ENCODE measurements at places on chromosomes 3 and 15. TPM values are rescaled to one million over a fixed set of nuclear protein-coding genes. Genes with fewer than 3 reads are reported as not detected.

DNA sequence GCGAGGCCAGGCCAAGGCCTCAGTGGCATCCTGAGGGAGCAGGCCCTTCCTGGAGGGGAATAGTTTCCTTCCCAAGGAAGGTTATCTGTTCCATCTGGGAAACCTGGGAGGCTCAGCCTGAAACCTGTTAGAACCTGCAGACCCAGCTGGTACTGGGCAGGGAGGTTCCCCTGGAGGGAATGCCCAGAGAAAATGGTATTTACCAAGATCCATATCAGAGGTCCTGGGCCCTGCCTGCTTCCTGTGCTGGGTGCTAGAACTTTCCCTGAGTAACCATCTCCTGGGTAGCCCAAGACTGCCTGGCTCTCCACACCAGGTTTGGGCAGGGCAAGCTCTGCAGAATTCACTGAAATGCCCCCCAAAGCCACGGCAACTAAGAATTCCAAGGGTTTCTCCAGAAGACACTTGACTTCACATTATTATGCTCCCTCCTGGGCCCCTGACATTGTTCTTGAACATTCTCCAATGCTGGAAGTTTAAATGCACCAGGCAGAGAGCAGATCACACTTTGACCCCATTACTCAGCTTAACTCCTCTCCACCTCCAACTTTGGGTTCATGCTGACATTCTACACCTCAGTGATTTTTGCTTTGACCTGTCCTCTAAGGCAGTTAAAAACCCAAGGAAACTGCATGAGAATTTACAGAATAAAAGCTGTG, 2.0 kb downstream of the CA12 start:
- peak overlapping the region; percentile 64 for H3K4me3 ChIP-seq
- DNase-seq = no peak
- H3K4me1 ChIP-seq = peaks cover 45% of the 10 kb centered on the region
- peaks cover 17% of the 10 kb centered on the region for H3K27me3 ChIP-seq
- H3K36me3 ChIP-seq = no peaks in the 10 kb centered on the region
- H3K27ac ChIP-seq = peak overlapping the region; percentile 76

GRCh38 chr3:12195231-12195630, 36.5 kb upstream of the TIMP4 start:
- no peak overlapping the region for H3K4me3 ChIP-seq
- H3K27me3 ChIP-seq = no peaks in the 10 kb centered on the region
- H3K36me3 ChIP-seq = no peaks in the 10 kb centered on the region
- no peak overlapping the region for H3K27ac ChIP-seq
- no peak for DNase-seq

DNA sequence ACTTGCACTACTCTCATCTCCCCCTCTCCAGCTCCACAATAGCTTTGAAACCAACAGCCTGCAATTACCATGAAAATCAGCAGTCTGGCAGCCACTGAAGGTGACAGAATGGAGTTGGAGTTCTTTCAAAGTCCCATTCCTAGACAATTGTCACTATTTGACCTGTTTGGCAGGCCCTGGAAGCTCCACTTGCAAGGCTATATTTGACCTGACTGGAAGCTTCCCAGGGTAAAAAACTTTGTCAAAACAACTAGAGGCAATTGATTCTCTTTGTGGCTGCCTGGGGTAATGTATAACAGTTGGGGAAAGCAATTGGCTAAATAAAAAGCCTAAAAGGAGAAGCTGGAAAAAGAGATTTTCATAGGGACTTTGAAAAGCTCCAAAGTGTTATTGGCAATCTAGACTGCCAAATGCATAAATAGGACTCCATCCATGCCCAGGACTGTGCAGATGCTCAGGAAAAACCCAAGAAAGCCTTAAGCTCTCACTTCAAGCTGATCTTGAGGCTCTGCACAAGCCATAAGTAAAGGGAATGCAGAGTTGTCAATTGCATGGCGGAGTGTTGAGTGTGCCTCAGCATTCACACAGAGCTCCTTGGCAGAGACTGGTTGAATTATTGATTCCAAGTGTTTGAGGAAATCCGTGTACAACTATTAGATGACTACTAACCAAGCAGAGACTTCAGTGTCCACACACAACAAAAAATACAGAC, 18.3 kb downstream of the GREM1 start:
- H3K36me3 ChIP-seq = no peaks in the 10 kb centered on the region
- H3K27me3 ChIP-seq = no peaks in the 10 kb centered on the region
- H3K4me3 ChIP-seq = no peak overlapping the region

ZIC4 gene
- not detected for total RNA-seq

DNA sequence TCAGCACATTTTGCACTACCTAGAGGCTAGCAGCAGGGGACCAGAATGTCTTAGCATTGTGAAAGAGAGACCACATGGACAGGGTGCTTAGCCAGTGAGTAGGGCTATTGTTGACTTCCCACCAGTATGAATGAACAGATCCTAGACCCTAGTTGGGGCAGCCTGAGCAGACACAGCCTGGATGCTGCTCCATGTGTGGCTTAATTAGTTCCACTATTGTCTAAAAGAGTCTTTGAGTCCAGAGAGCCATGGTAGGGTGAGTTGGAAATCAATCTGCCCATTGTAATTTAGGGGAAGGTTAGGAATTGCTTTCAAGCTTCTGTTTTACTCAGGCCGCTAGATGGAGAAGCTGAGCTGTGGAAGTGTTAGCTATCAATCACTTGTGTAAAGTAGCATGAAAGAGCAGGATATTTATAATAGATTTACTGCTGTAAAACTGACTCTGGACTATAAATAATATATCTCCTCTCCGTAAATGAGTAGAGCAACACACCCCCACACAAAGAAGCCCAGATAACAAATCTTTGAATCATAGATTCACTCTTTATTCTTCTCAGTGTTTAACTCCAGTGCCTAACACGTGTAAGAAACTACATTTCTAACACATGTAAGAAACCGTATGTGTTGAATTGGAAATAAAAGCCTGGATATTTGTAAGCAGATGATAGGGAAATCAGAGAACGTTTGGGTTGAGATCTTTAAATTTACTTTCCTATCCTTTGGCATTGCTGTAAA, 4.1 kb upstream of the GCSAM start:
- H3K36me3 ChIP-seq = no peaks in the 10 kb centered on the region
- DNase-seq = peak; percentile 37
- no peak overlapping the region for H3K27ac ChIP-seq
- H3K27me3 ChIP-seq = no peaks in the 10 kb centered on the region

CGNL1 gene
- 1.1 TPM for total RNA-seq

DNA sequence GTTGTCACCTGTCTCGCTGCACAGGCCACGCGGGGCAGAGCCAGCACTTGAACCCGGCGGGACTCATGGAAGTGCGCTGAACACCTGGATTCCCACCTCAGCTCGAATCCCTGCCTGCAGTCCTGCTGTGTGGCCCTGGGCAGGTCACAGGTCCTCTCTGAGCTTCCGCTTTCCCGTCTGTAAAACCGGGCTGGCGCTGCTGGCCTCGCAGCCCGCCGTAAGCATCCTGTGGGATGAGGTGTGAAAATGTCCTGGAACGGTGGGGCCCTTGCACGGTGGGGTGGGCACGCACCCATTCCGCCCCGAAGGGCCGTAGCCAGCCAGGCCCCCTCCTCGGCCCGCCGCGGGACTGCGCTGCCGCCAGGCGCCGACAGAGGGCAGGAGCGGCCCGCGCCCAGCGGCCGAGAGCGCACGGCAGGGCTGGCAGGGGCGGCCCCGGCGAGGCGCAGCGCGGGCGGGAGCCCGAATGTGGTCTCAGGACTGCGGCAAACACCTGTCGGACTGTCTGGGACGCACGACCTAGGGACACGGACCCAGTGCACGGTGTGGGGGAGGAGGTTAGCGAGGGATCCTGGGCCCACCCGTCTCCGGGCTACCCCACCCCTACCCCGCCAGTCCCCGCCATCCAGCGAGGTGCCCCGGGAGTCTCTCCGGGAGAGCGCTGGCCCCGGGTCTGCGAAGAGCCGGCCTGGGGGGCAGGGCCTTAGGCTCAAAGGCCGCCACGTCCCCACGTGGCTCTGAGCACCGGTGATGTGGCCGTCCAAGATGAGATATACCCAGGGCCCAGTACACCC, 40.4 kb downstream of the DNAJB8 start:
- peak; percentile 28 for DNase-seq
- no peak overlapping the region for H3K27ac ChIP-seq
- peaks cover 3% of the 10 kb centered on the region for H3K4me1 ChIP-seq
- no peaks in the 10 kb centered on the region for H3K36me3 ChIP-seq
- H3K27me3 ChIP-seq = peaks cover 37% of the 10 kb centered on the region

MYZAP gene
- total RNA-seq = 8.2 TPM

DNA sequence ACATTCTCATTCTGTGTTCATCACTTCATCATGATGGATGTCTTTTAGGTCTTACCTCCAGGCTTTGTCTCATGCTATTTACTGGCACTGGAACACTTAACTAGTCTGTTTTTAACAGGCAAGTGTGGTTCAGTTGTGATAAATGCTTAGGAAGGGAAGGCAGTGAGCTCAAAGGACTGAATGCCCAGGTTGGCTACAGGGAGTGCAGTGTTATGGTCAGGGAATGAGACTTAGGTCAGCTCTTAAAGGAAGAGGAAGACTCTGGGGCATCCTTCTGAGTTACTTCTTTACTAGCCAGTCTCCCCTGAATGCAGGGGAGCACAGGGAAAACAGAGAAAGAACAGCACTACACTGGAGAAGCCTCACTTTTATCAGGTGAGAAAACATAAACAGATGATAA, 72.6 kb downstream of the TGFBR2 start:
- no peak for DNase-seq
- H3K4me3 ChIP-seq = no peak overlapping the region
- peaks cover 51% of the 10 kb centered on the region for H3K4me1 ChIP-seq
- no peaks in the 10 kb centered on the region for H3K36me3 ChIP-seq
- peak overlapping the region; percentile 4 for H3K27ac ChIP-seq
- H3K27me3 ChIP-seq = no peaks in the 10 kb centered on the region

SLC9C1 gene
- total RNA-seq = not detected

DNA sequence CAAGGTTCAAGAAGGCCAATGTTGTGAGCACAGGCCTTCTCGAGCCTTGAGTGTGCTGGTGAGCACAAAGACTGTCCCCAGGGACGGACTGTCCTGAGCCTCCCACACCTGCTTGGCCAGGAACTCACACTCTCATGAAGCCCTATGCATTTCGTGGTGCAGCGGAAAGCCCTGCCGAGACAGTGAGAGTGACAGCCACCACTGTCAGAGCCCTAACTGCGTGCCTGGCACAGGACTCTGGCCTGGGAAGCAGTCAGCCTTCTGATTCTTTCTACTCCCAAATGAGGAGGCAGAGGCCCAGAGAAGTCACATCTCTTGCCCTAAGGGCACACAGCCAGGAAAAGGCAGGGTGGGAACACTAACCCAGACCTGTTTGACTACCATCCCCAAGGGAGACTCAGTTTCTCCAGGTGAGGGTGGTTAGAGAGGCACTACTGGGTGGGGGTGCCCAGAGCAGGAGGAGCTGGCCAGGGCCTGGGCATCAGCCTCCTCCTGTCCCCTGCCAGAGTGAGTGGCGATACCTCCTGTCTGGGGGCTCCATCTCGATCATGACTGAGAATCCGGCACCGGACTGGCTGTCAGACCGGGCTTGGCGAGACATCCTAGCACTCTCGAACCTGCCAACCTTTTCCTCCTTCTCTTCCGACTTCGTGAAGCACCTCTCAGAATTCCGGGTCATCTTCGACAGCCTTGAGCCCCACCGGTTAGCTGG, 50.8 kb downstream of the SEMA3G start:
- no peaks in the 10 kb centered on the region for H3K36me3 ChIP-seq
- no peak overlapping the region for H3K4me3 ChIP-seq
- DNase-seq = no peak
- no peaks in the 10 kb centered on the region for H3K27me3 ChIP-seq
- H3K4me1 ChIP-seq = no peaks in the 10 kb centered on the region

GRCh38 chr3:17645074-17645698, 97.2 kb downstream of the TBC1D5 start:
- no peak overlapping the region for H3K27ac ChIP-seq
- no peaks in the 10 kb centered on the region for H3K27me3 ChIP-seq
- H3K4me1 ChIP-seq = no peaks in the 10 kb centered on the region
- H3K36me3 ChIP-seq = no peaks in the 10 kb centered on the region
- no peak overlapping the region for H3K4me3 ChIP-seq

GRCh38 chr15:25882466-25882865, 19.3 kb upstream of the ATP10A start:
- H3K4me3 ChIP-seq = no peak overlapping the region
- no peak overlapping the region for H3K27ac ChIP-seq
- H3K36me3 ChIP-seq = no peaks in the 10 kb centered on the region

FEZF2 gene
- not detected for total RNA-seq

NEK10 gene
- total RNA-seq = 3.2 TPM

LXN gene
- 22.2 TPM for total RNA-seq

DNA sequence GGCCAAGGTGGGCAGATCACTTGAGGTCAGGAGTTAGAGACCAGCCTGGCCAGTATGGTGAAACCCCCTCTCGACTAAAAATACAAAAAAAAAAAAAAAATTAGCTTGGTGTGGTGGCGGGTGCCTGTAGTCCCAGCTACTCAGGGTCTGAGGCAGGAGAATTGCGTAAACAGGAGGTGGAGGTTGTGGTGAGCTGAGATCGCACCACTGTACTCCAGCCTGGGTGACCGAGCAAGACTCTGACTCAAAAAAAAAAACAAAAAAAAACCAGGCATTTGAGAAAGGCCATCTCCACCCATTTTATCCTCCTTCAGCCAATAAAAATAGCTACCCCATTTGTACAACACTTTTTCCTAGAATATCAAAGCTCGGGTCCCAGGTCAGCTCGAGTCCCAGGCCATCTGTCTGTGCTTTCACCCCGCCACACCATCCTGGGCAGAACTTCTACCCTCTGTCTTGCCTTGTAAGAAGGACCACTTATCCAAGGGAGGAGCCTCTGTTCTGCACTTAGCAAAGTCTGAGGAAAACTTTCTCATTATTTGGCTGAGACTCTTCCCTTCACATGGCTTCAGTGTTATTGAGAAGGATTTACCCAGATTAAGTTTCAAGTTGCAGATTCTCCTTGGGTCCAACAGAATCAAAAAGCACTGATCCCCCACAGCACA, 99.1 kb downstream of the MESD start:
- no peak overlapping the region for H3K4me3 ChIP-seq
- no peak for DNase-seq
- no peak overlapping the region for H3K27ac ChIP-seq
- H3K27me3 ChIP-seq = no peaks in the 10 kb centered on the region
- H3K4me1 ChIP-seq = no peaks in the 10 kb centered on the region

CIB2 gene
- 8.4 TPM for total RNA-seq

GRCh38 chr15:26372706-26373105, 400.2 kb downstream of the GABRB3 start:
- no peaks in the 10 kb centered on the region for H3K36me3 ChIP-seq
- H3K27ac ChIP-seq = no peak overlapping the region
- H3K4me3 ChIP-seq = no peak overlapping the region
- DNase-seq = no peak
- H3K27me3 ChIP-seq = no peaks in the 10 kb centered on the region
- no peaks in the 10 kb centered on the region for H3K4me1 ChIP-seq

Measured in transverse colon (tissue), 4 donors.